Endothelial cell (in vitro differentiated cells): ENCODE measurements at places on chromosomes 6 and 20. TPM values are rescaled to one million over a fixed set of nuclear protein-coding genes. Genes with fewer than 3 reads are reported as not detected.

PAX1 gene
- not detected for total RNA-seq

PLG gene
- total RNA-seq: not detected

RCAN2 gene
- 17.0 TPM for total RNA-seq

C2 gene
- total RNA-seq: 0.82 TPM

NKX2-4 gene
- not detected for total RNA-seq

PACRG gene
- 1.1 TPM for total RNA-seq

TTK gene
- 6.6 TPM for total RNA-seq

WFDC5 gene
- not detected for total RNA-seq

LTA gene
- total RNA-seq: not detected

HSPA12B gene
- 12.7 TPM for total RNA-seq

PNLDC1 gene
- not detected for total RNA-seq

PSORS1C2 gene
- total RNA-seq: 0.38 TPM
